ENCODE measurements at places on chromosomes 6 and 20.

DNA sequence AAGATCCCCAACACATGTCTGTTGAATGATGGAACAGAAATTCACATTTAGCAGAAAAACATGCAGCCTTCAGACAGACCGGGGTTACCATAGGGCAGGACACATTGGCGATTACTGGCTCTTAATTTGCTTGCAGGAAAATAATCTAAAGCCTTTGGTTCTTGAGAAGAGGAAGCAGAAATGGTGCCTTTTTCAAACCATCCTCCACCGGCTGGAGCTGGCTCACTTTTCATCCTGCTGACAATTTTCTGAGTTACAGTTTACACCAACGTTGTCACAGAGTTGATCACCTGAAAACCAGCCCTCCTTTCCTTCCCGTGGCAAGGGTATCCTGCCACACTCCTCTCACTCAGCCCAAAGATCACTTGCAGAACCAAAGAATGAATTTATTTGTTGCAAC lies 32.6 kb downstream of the SF3B5 start:
- peak; percentile 46 for DNase-seq

GRCh38 chr6:90458353-90459224 lies 128.3 kb downstream of the MAP3K7 start:
- DNase-seq = no peak

DNA sequence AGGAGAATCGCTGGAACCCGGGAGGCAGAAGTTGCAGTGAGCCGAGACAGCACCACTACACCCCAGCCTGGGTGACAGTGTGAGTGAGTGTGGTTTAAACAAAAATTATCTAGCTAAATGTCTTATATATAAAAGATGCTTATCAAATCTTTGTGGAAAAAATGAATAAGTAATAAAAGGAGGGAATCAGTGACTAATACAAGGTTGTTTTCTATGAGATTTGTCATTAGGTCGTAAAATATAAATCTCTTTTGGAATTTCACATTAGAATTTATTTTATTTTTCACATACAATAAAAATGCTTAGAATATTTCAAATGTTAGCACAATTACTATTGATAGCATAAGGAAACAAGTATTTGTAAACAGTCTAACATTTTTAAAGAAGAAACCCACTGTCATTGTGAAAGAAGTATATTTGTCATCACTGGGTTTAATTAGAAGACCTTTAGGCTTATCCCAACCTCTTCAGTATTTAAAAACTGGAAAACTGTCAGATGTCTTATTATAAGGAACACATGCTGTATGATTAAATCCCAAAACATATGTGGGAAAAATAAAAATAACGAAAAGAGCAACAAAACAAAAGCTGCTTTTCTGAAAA lies 47.1 kb downstream of the ASCC3 start:
- DNase-seq = no peak

DNA sequence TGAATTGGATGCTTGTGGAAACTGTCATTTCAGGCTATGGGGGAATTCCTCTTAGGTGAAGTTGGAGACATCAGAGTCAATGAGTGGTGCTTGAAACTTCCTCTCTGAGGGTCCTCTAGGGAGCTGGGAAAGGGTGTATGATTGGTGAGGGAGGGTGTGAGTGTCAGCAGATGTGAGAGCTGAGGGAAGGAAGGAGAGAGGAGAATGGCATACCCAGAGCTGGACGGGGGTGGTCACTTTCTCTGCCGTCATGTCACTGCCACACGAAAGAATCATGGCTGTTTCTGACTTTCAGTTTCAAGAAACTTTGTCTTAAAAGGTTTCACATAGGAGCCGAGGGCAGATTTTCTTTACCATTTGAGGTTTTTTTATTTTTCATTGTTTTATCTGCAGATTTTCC lies 50.3 kb downstream of the DEK start:
- DNase-seq = no peak

All from common myeloid progenitor, CD34-positive (primary cell).